Amniotic epithelial cell (primary cell): ENCODE measurements at places on chromosomes 16 and 17.

DNA sequence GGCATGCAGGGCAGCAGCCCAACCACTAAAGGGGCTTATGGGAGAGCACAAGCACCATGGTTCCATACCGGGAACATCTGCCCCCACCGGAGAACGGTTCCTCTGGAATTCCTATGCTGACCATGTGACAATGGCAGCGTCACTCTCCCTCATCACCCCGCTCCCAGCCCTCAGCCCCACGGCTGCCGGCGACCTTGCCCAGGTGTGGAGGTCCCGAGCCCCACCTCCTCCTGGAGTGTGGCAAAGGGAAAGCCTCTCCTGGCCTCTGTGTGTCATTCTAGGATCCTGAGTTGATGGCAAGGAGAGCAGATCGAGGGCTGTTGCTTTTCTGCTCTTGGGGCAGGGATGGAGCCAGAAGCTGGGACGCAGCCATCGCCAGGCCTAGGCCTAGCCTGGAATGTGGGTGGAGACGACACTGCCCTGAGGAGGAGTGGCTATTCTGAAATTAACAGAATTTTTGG is 17.8 kb upstream of the RNPS1 start:
- no peak for DNase-seq

DNA sequence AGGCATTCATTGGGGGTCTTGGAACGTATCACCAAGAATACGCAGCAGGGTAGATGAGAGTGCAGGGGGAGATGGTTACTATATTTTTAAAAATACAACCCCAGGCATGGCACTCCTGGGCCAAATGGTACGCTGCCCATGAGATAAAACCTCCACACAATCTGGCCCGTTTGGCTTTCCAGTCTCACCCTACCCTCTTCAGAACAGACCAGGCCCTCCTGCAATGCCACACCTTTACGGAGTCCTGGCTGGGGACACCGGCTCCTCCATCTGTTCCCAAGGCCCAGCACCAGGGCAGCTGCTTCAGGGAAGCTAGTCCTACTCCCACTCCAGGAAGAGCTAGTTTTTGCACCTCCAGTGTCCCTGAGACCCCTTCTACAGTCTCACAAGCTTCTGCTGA is 24.4 kb downstream of the SNN start:
- no peak for DNase-seq

GRCh38 chr17:19447085-19447583 is 36.1 kb downstream of the RNF112 start:
- peak; percentile 61 for DNase-seq

- DNase-seq = peak; percentile 84
These were observed 44.1 kb upstream of the SEC14L1 start for GRCh38 chr17:77096570-77097214.

GRCh38 chr16:83685615-83686165 is 122.1 kb upstream of the HSBP1 start:
- DNase-seq = peak; percentile 0

GRCh38 chr16:10172848-10173655 is 9.2 kb downstream of the GRIN2A start:
- no peak for DNase-seq

GRCh38 chr17:81961087-81961511 is at the start of gene NOTUM:
Gene NOTUM (minus strand): TSS chr17:81961187. CDS start chr17:81960909, 278 bp downstream.
- DNase-seq = no peak

DNA sequence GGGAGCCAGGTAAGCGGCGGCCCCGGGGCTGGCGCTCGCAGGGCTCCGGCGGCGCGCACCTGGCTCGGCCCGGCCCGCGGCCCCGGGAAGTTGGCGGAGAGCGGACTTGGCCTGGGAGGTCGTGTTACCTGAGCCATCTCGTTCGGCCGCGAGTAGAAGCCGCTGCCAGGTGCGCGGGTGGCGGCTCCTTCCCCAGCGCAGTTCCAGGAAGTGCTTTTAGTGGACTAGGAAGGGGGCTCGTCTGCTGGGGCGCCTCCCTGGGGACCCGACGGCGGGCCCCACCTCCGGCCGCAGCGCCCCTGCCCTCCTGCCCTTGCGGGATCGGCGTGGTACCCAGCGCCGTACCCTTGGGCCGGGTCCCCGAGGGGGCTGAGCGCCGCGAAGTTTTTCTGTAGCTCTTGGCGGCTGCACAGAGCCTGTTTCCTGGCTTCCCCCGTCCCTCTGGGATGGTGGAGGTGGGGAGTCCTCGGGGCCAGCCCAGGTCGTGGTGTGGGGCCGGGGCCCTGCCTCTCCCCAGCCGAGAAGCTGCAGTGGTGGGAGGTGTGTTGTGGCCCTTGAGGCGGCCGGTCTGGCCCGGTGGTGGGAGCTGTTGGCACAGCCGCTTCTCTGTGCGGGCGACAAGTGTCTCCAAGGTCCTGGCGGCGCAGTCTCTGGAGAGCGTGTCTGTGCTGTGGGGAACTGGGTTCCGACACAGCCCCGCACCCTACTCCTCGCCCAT is 96.9 kb downstream of the RAB11FIP4 start:
- no peak for DNase-seq

GRCh38 chr17:57408071-57408811 is 151.9 kb downstream of the MSI2 start:
- no peak for DNase-seq

DNA sequence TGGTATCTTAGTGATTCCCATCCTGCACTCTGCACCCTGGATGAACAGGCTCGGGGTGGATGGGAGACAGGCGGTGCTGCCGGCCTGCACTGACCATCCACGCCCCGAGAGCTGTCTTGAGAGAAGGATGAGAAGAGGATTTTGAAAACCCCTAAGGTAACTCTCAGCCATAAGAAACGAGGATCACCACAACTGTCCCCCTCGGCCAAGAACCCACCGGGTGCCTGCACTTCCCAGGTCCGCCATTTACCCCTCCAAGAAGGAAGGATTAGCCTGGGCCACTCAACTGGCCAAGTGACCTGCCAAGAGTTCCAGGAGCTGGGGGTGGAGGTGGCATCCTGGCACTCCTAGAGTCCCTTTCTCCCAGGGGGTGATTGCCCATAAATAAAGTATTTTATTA is 302.4 kb upstream of the TNRC6C start:
- DNase-seq = no peak

GRCh38 chr16:72112452-72112792 is 18.8 kb downstream of the DHX38 start:
- no peak for DNase-seq
